OCI-LY7 (cell line): ENCODE measurements at places on chromosomes 12 and 14.
A peak's percentile ranks its signal among the peaks of the same experiment; 100 is the strongest.

DNA sequence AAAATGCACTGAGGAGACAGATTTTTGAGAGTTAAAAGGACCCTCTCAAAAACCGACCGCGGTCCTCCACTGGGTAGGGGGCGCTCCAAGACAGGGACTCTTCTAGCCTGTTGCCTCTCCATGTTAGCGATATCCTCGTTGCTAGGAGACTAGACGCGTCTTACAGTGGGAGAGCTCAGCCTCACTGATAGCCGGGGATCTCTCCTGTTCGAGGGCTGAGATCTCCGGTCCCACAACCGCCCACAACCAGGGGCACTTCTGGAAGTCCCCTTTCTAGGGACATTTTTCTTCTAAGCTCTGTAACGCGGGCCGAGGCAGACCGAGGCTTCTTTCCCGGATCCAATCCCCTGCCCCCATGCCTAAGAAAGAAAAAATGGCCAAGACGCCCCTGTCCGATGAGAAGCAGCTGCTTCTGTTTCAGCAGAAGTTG is 21.3 kb downstream of the FKBP11 start:
- DNase-seq: peak; percentile 79

- DNase-seq: no peak
Observed at GRCh38 chr12:76611533-76611932, 52.0 kb upstream of the OSBPL8 start.

- DNase-seq: no peak
Observed at GRCh38 chr12:57416039-57416996, 14.5 kb downstream of the R3HDM2 start.

- no peak for DNase-seq
Observed at GRCh38 chr12:43736927-43737440, 21.6 kb downstream of the PUS7L start.

GRCh38 chr14:98954349-98955000 is 317.5 kb downstream of the BCL11B start:
- no peak for DNase-seq

DNA sequence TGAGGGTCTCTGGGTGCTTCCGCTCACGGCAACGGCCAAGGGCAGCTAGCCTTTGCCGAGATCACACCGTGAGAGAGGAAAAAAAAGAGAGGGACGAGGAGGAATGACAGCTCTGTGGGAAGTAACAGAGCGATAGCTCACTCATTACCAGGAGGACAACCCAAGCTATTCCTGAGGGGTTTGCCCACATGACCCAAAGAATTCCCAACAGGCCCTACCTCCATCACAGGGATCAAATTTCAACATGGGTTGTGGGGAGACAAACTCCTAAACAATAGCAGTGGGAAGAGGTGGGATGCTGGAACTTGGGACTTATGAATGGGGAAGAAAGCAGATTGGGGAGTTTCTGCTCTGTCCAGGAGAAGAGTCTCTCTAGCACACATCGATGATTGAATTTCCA is 180.6 kb downstream of the LRRK2 start:
- no peak for DNase-seq

DNA sequence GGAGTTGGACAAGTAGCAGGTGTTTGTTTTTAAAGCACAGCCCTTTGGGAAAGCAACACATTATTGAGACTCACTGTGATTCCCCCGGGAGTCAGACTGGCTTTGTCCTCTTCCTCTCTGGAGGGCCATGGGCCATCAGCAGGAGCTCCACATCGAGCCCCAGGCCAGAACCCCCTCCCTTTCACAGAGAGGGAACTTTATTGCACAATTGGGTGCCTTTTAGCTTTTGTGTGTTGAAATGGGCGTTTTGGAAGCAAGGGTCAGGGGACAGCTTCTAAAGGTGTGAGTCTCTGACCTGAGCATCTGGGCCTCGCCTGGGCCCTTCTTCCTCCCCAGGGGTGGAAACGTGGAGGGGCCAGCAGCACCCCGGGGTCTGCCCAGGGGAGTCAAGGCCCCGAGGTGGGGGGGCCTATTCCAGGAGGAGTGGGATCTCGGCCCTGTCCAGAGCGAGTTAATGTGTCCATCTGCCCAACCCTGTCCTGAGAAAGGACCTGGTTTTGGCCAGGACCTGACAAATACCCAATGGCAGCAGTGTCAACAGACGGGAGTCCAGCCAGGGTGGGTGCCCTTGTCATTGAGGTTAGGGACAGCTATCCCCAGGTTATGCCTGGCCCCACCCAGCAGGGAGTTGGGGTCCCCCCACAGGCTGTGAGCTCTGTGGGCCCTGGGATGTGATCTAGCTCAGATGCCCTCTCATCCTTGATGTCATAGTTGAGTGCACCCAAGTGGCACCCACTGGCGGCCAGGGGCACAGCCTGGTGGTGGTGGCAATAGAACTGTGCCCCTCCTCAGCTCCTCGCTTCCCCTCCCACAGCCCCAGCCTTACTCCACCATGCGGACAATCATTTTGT is 37.1 kb downstream of the SLC8B1 start:
- no peak for DNase-seq

DNA sequence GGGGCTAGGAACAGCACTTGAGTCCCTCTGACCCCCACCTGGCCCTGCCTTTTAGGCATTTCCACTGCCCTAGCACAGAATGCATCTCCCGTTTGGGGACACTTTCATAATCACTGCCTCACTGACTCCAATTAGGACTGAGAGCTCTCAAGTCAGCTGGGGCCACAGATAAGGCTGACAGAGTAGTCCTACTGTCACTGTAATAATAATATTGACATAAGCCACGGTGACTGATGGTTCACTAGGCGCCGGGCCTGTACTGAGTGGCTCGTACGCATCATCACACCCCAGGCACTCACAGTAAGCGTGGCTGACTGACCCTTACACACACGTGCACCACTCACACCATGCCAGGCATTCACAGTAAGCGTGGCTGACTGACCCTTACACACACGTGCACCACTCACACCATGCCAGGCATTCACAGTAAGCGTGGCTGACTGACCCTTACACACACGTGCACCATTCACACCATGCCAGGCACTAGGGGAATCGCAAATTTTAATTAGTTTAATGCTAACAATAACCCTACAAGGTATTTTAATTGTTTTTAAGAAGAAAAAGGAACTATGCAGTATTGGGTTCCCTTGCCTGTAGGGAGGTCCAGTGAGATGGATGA is 87.7 kb downstream of the CHGA start:
- DNase-seq: no peak

DNA sequence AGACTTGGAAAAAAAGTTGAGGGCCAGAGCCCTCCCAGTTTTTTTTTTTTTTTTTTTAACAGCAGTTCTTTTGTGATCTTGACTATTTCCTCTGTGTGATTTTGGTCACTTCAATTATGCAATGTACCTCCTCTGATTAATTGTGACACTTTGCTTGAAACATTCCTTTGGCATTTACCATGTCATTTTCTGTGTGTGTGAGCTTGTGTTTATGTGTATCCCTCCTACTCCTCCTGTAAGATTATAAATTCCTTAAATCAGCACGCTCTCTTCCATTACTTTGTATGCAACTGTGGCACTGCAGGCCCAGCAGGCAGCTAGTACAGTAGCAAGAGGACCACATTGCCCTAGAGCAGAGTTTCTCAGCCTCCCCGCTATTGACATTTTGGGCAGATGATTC is 33.2 kb upstream of the GALNT16 start:
- DNase-seq: no peak

- no peak for DNase-seq
Observed at GRCh38 chr12:70839544-70839943, 81.0 kb downstream of the PTPRR start.

DNA sequence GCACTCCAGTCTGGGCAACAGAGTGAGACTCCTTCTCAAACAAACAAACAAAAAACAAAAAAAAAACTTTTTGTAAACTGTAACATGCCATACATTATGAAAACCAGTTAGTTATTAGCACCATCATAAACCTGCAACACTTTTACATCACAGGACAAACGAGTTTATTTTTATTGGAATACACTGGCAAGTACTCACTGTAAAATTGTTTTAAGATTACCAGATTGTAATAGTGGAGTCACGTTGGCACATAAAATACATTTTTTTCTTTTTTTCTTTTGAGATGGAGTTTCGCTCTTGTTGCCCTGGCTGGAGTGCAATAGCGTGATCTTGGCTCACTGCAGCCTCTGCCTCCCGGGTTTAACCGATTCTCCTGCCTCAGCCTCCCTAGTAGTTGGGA is 15.7 kb downstream of the FKBP3 start:
- DNase-seq: no peak

- no peak for DNase-seq
Observed at GRCh38 chr12:1505576-1505975, 88.8 kb downstream of the FBXL14 start.

- no peak for DNase-seq
Observed at GRCh38 chr12:23113781-23114180, 488.8 kb downstream of the ETNK1 start.

DNA sequence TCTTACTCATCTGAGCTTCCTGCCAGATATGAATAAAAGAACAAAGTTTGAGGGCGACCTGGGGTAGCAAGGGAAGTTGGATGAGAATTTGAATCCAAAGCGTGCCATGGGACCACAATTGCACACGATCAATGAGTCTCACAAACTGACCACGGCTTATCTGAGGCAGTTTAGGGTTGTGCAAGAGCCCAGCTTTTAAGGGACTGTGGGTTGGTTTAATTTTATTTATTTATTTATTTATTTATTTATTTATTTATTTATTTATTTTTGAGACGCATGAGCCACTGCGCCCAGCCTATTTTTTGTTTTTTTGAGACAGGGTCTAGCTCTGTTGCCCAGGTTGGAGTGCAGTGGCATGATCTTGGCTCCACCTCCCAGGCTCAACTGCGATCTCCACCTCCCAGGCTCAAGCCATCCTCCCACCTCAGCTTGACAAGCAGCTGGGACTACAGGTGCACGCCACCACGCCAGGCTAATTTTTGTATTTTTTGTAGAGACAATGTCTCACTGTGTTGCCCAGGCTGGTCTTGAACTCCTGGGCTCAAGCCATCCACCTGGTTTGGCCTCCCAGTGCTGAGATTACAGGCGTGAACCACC is 1.1 kb downstream of the AMDHD1 start:
- no peak for DNase-seq

DNA sequence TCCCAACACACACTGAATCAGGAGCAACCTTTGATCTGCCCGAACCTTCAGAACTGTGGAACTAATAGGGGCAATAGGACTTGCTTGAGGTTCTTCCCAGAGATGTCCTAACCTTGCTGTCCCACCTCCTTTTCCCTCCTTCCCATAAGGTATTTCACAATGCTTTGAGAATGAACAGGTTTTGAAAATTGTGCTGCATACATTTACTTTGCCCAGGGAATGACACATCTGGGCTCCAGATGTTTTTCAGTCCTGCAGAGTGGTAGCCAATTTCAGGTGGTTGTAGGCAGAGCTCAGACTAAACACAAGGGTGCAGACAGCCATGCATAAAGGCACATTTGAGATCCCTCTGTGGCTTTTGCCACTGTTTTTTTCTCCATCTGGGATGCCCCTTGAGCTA is 206.7 kb upstream of the PWP1 start:
- no peak for DNase-seq

GRCh38 chr14:44412858-44413569 is 94.1 kb downstream of the FSCB start:
- no peak for DNase-seq

DNA sequence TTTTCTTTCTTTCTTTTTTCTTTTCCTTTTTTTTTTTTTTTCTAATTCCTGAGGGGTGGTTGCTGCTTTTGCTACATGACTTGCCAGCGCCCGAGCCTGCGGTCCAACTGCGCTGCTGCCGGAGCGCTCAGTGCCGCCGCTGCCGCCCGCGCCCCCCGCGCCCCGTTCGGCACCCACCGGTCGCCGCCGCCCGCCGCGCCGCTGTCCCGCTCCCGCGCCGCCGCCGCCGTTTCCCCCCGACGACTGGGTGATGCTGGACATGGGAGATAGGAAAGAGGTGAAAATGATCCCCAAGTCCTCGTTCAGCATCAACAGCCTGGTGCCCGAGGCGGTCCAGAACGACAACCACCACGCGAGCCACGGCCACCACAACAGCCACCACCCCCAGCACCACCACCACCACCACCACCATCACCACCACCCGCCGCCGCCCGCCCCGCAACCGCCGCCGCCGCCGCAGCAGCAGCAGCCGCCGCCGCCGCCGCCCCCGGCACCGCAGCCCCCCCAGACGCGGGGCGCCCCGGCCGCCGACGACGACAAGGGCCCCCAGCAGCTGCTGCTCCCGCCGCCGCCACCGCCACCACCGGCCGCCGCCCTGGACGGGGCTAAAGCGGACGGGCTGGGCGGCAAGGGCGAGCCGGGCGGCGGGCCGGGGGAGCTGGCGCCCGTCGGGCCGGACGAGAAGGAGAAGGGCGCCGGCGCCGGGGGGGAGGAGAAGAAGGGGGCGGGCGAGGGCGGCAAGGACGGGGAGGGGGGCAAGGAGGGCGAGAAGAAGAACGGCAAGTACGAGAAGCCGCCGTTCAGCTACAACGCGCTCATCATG is 654 bp downstream of the FOXG1 start:
- no peak for DNase-seq
